ENCODE measurements at places on chromosomes 3 and 15.

- no peak for DNase-seq
Observed at GRCh38 chr3:139558351-139559266, 19.1 kb upstream of the RBP1 start.

GRCh38 chr15:101652786-101653430, 727 bp upstream of the TM2D3 start:
- DNase-seq: no peak

- no peak for DNase-seq
Observed at GRCh38 chr15:65182538-65182937, 2.6 kb downstream of the CLPX start.

DNA sequence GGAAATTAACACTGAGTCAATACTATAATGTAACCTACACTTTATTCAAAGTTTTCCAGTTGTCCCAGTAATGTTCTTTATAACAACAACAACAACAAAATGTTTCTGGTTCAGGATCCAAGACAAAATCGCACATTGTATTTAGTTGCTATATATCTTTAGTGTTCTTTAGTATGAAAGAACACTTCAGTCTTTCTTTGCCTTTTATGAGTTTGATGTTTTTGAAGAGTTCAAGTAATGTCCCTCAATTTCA, 7.6 kb upstream of the GRAMD1C start:
- DNase-seq: no peak

- DNase-seq: no peak
Observed at GRCh38 chr15:92809880-92810361, 90.2 kb upstream of the CHD2 start.

DNA sequence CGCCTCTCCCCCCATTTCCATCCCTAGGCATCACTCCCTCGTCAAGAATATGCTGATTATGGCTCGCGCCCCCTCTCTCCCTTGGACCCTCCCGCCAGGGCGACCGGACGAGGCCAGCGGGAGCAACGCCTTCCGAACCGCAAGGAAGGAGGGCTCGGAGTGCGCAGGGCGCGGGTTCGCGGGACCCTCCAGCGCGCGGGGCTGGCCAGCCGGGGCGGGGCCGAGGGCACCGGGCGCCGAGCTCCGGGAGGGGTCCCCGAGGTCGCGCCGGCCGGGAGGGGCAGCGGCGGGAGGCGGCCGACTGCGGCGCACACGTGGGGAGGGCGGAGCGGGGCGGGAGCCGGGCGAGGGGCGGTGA, 483 bp downstream of the EHD4 start:
- no peak for DNase-seq

DNA sequence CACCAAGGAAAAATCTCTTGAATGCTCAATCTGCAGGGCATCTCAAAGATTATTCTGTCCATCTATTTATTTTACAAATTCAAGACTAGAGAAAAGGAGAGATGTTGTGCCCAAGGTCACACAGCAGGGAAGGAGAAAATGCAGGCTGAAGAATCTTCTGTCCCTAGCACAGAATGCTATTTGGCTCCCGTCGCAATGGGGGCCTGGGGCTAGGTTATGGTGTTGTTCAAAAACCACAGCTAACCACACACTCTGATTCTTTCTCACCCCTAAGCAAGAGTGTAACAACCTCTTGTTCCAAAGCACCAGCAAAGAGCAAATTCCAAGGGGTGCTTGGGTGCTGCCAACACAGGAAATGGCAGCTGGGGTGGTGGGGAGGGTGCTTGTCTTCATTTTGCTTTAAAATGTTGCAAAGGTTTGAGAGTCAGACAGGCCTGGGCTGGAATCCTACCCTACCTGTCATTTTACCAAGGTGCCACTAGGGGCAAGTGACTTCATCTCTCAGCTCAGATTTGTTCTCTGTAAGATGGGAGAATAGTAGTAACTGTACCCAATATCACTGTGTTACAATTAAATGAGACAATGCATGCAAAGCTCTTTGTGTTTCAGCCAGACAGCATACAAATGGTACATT, 112.5 kb downstream of the ADAMTS9 start:
- DNase-seq: no peak

GRCh38 chr3:127831723-127832172, 9.4 kb upstream of the MGLL start:
- no peak for DNase-seq

DNA sequence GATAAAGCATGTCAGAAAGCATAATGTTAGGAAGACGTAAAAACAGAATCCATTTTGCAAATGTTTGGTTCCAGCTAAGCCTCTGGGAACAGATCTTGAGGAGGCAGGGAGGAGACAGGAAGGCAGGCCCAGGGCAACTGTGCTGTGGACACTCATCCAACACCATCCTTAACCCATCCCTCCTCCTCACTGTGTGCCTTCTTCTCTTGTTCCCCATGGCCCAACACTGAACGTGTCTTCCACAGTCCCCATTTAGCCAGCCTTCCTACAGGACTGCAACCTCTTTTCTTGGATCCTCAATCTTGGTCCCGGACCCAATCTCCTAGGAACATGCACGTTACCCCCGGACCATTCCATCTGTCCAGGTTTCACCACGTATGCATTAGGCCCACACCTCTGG, 15.4 kb downstream of the C2CD4B start:
- no peak for DNase-seq

DNA sequence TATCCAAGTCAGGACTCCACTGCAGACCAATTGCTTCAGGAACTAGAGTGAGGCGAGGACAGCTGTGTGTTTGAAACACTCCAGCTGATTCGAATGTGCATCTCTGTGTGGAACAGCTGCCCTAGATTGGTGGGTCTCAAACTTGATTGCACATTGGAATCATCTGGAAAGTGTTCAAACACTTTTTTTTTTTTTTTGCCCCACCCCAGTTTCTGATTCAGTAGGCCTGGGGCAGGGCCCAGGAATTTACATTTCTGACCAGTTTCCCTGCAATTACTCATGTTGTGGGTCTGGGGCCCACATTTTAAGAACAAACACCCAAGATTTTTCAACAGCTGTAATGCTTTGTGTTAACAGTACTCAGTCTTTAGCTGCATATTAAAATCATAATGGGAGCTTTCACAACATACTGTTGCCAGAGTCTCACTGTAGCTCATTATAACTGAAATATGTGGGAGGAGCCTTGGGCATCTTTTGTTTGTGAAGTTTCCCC, 156.6 kb downstream of the NR1D2 start:
- DNase-seq: no peak

DNA sequence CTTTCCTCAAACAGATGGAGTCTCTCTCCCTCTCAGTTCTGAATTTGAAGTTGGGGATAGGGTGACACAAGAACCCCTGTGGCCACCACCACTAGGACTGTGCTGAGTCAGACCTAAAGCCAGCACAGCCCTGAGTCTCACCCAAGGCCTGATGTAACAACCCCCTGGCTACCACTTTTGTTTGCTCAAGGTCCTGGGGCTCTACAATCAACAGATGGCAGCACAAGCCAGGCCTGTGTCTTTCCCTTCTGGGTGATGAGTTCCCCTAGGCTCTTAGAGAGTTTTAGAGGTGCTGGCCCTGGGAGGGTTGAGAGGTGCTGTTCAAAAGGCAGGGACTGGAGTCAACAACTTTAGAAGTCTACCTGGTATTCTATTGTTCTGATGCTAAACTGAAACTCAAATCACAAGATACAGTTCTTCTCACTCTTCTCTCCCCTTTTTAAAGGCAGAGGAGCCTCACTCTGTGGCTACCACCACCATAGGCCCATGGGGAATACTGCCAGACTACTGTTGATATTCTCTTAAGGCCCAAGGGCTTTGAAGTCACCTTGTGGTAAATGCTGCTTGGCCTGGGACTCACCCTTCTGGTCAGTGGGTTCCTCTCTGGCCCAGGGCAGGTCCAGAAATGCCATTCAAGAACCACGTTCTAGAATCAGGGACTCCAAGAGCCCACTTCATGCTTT, 6.5 kb downstream of the OR5K4 start:
- no peak for DNase-seq

- DNase-seq: no peak
Observed at GRCh38 chr3:14804835-14805780, 13.7 kb upstream of the FGD5 start.

GRCh38 chr15:88635318-88635717, 3.5 kb upstream of the ISG20 start:
- no peak for DNase-seq

DNA sequence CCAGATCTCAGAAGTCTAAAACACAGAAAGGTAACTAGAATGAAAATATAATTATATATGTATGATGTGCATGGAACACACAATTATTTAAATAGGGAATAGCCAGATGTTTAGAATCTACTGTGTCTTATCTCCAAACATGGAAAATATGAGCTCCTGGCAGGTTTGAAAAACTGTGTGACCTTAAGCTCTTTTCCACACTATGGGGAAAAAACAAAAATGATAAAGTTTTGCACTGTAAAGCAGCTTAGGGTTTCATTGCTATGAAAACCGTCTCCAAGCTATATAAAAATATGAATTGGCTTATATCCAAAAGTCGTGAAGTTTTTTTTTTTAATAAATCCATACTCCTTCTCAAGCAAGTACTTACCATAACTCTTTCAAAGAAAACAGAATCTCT, 159.8 kb downstream of the ERC2 start:
- no peak for DNase-seq

- no peak for DNase-seq
Observed at GRCh38 chr3:4514321-4514720, 21.2 kb downstream of the ITPR1 start.
